Stimulated activated CD8-positive, alpha-beta memory T cell treated with anti-CD3 and anti-CD28 coated beads, Interleukin-15, amount 100 ng/mL, for 48 hours (primary cell): ENCODE measurements at places on chromosomes 11 and 22.

DNA sequence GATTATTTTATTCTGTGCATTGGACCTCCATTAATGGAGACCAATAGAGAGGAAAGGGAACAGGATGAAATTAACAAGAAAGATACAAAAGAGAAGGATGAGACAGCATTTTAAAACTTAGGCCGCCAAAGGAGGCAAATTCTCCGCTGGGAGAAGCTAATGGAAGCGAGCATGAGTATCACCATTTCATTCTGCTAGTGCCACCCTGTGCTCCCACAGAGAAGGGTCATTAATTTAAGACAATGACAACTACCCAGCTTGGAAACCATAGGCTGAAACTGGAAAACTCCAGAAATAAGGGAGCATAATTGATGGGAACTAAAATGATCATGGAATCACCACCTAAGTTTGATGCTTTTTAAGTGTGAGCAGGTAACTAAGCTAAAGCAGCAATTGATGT, 69.2 kb downstream of the SLC36A4 start:
- no peak for DNase-seq

DNA sequence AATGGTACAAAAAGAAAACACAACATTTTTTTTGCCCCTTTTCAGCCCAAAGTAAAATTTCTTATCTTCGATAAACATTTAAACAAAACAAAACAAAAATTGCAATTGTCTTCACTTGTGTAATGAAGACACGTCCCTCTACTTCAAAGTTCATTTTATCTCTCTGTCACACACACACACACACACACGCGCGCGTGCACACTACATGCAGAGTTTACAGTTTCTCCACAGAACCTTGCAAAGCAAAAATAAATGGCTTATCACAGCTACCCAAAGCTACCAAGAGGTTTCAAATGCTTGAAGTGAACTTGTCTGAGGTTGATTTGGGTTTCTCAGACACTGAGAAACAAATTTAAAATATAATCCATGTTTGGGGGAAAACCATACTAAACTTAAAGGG, 72.3 kb downstream of the ETS1 start:
- no peak for DNase-seq

DNA sequence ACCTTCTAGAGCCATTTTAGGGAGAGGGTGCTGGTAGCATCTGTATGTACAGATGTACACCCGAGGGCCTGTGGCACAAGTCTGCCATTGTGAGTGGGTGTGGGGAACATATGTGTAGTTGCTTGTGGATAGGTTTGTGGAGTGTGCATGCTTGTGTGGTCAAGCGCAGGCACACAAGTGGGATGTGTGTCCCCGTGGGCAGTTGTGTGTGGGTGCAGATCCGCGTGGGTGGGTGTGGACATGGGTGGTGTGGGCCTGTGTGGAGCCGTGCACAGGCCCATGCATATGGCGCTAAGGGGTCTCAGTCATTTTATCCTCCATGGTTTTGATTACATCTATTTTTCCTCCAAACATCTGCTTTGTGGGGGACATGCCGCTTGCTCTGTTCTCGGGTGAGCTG, 28.8 kb downstream of the ALX4 start:
- no peak for DNase-seq

DNA sequence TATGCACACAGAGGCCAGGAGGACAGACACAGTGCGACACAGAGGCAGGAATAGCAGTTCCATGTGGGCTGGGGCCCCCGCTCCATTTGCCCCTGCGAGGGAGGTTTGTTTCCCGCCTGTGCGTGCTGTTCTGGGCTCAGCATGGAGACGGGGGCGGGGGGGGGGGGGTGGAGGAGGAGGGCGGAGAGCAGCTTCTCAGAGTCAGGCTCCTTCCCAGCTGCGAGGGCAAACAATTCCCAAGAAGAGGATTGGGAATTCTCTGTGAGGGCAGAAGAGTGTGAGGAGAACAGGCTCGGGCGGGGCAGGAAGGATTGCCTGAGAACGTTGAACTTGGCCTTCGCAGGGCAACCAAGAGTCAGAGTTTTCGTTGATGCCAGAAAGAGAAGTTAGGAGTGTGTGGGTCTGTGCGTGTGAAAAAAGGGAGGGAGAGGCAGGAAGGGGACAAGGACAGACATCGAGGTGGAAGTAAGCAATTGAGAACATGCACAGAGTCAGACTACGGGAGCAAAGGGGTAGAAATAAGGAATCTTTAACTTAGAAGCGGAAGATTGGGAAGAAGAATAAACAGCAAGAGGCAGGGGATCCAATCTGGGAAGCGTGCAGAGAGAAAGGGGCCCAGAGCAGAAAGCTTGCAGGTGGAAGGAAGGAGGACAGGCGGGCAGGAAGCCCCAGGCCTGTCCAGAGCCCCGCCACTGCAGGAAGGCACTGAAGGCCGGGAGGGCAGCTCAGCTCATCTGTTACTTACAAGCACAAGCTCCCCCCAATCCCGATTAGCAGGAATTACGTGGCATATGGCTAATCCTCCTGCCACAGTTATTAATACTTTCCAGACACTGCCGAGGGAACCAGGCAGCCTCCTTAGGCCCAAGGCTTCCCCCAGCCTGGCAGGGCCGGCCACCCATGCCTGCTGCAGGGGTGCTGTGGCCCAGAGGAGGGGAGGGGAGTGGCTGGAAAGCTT, 15.6 kb upstream of the JAM3 start:
- no peak for DNase-seq

DNA sequence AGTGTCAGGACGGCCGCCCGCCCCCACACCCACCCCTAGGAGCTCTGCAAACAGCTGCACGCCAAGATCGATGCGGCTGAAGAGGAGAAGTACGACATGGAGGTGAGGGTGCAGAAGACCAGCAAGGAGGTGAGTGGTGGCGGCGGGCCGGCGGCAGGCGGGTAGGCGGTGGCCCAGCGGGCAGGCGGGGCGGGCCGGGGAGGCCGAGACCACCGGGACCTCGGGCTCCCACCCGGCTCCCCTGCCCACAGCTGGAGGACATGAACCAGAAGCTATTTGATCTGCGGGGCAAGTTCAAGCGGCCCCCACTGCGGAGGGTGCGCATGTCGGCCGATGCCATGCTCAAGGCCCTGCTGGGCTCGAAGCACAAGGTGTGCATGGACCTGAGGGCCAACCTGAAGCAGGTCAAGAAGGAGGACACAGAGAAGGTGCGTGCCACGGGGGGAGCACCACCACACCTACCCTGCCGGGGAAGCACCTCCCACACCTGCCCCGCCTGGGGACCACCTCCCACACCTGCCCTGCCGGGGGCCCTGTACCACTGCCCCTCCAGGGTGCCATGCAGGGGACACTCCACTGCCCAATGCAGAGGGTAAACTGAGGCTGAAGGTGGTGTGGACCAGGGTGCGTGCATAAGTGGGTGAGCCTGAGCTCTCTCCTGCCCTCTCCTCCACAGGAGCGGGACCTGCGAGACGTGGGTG, 2.1 kb downstream of the TNNI2 start:
- no peak for DNase-seq

DNA sequence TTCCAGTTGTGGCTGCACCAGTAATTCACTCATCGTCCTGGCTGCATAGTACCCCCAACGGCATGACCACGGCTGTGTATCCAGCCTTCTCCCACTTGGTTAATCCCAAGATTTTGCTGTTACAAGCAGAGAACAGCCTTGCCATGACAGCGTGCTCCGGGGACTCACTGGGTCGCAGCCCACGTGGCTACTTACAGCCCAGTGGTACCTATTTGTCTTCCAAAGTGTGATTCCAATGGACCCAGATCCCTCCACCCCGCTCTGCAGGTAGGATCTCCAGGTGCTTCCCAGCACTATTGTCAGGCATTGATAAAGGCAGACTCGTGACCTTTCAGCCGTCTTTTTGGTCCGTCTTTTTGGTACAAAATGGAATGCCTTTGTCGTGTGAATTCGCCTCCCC, 119.0 kb upstream of the FGF3 start:
- no peak for DNase-seq

DNA sequence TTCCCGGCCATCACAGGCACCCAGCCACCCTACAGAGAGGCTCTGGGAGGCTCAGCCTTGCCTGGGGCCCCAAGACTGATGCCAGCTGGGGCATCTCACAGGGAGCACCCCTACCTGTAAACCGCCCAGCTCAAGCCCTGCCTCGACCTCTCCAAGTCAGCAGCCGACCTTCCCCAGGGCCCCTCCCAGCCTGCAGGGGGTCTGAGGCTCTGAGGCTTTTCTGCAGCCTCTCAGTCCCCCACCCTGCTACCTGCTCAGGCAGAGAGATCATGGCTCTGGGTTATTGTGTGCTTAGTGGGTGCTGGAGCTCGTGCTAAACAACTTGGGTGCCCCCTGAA, 23.1 kb upstream of the RTN4R start:
- no peak for DNase-seq

GRCh38 chr22:44691796-44692661, 10.0 kb upstream of the PRR5 start:
- no peak for DNase-seq

GRCh38 chr22:50581031-50581949, 1.4 kb downstream of the CHKB start:
- DNase-seq: no peak
